ENCODE measurements at places on chromosomes 5 and 9.

DNA sequence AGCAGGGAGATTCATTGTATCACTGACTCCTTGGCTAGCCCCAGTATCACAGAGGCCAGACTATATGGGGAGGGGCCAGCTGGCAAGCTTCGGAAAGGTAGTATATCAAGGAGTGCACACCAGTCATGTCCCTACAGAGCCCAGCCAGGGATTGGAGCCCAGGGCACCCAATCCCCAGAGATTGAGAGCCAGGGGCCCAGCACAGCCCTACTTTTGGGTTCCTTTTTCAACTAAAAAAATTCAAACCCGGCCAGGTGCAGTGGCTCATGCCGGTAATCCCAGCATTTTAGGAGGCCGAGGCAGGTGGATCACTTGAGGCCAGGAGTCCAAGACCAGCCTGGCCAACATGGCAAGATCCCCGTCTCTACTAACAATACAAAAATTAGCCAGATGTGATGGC, 5.4 kb upstream of the MYORG start:
- peak; percentile 3 for DNase-seq

DNA sequence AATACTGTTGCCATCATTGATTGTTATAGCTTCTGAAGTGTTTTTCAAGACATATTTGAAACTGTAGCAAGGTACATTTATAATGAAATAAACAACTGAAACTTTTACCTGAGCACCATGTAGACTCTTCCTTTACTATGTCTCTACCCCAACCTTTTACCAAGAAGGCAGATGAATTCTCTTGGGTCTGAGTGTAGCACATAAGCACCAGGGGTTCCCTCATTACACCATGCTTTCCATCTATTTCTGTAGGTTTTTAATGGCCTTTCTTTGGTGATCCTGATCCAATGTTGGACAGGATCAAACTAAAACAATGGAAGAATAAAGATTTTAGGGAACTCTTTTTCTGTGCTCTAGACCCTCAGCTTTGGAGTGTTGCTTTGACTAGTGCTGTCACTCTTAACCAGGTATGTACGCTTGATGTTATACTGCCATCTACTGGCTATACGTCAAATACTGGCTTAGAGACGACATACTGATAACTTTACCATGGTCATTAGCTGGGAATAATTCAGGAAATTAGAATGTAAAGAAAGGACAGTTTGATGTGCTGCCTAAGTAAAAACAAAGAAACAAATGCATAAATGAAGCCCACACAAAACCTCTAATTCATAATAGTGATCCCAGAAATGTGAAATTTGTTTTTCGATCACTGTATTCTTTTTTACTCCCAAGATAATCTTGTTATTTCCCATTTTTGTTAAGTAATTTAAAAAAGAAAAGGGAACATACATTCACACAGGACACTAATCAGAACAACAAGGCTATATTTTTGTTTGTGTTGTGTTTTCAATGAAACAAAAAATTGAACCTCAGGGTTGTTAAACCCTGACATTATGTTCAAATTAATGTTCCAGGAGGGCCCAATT, 30.7 kb downstream of the IFNW1 start:
- peak; percentile 11 for DNase-seq

GRCh38 chr5:168649306-168649705, 70.1 kb upstream of the PANK3 start:
- no peak for DNase-seq

GRCh38 chr9:115945009-115945431, 208.6 kb upstream of the PAPPA start:
- DNase-seq, result no peak

DNA sequence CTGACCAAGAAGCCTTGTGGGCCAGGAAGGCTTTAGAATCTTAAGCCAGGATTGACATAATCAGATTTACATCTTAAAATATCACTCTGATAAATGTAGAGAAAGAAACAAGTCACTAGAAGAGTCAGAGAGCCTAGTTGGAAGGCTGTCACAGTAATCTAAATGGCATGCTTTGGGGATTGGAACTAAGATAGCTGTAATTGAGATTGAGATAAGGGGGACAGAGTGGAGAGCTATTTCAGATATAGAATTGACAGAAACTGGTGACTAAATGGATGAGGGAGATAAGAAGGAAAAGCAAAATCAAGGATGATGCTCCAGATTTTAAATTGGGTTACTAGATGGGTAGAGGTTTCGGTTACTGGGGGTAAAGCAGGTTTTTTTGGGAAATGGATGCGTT, 100.5 kb downstream of the XRCC4 start:
- DNase-seq, result peak; percentile 29

GRCh38 chr5:10432059-10433008, 9.3 kb upstream of the ROPN1L start:
- DNase-seq, result peak; percentile 94

- DNase-seq, result no peak
These were observed 7.0 kb upstream of the RASA1 start for GRCh38 chr5:87260604-87261192.

- DNase-seq, result no peak
These were observed 36.8 kb downstream of the ELL2 start for GRCh38 chr5:95924720-95925377.

- no peak for DNase-seq
These were observed 113.3 kb downstream of the FGF10 start for GRCh38 chr5:44275908-44276307.

DNA sequence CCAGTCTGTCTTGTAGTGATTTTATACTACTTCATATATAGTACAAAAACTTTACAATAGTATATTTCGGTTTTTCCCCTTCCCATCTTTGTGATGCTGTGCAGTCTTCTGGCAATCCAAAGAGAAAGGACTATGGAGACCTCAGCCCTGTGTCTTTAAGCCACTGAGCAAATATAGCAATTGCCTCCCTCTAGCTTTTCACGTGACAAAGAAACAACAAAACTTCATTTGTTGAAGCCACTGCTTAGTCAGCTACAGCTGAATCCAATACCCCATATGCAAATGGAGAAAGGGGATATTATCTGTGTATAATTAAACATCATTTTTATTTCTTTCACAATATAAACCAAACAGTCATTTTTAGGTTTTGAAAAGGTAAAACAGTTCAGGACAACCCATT, 142.8 kb upstream of the STK32A start:
- DNase-seq, result no peak
